Activated CD4-positive, alpha-beta T cell treated with anti-CD3 and anti-CD28 coated beads, Interleukin-2, amount 10 ng/mL, durations not matched to agents 7 days and 5 days (primary cell): ENCODE measurements at places on chromosomes 4 and X.

GRCh38 chrX:80316526-80316925 lies 103.7 kb upstream of the TENT5D start:
- H3K4me1 ChIP-seq: no peaks in the 10 kb centered on the region
- no peak overlapping the region for H3K4me3 ChIP-seq
- H3K27ac ChIP-seq: no peak overlapping the region
- DNase-seq: no peak

DNA sequence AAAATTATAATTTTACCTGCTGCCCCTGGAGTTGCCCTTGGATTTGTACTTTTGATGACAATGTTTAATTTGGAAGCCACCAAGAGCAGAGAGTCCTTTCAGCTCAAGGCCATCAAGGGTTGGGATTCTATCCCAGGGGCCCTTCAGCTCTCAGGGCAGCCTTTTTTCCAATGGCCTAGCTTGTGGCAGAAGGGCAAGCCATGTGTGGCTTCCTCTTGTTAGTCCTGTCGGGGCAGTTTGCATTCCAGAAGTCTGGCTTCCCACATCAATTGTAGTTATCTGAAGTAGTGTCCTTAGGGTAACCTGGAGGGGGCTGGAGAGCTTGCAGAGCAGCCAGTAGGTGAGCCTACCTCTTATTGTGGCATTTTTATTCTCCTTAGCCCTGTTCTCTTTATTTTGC lies 569.4 kb downstream of the TRAM1L1 start:
- H3K4me3 ChIP-seq: no peak overlapping the region
- H3K36me3 ChIP-seq: no peaks in the 10 kb centered on the region
- H3K27ac ChIP-seq: no peak overlapping the region
- DNase-seq: no peak
- no peaks in the 10 kb centered on the region for H3K4me1 ChIP-seq
- H3K27me3 ChIP-seq: no peaks in the 10 kb centered on the region

DNA sequence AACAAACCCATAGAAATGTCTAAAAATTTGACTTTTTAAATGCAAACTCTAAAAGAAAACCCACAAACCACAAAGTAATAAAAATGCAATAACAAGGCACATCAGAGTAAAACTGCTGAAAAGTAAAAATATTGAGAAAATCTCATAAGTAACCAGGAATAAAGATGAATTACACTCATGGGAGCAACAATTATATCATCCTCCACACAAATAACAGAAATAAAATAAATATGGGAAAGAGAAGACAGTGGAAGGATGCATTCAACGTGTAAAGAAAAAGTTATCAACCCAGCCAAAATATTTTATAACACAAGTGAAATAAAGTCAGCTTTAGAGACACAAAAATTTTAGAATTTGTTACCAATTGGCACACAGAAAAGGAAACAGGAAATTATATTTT lies 1420.2 kb downstream of the PCDH18 start:
- H3K27ac ChIP-seq: no peak overlapping the region
- no peak for DNase-seq
- H3K36me3 ChIP-seq: no peaks in the 10 kb centered on the region
- H3K27me3 ChIP-seq: no peaks in the 10 kb centered on the region
- no peak overlapping the region for H3K4me3 ChIP-seq
- H3K4me1 ChIP-seq: no peaks in the 10 kb centered on the region

DNA sequence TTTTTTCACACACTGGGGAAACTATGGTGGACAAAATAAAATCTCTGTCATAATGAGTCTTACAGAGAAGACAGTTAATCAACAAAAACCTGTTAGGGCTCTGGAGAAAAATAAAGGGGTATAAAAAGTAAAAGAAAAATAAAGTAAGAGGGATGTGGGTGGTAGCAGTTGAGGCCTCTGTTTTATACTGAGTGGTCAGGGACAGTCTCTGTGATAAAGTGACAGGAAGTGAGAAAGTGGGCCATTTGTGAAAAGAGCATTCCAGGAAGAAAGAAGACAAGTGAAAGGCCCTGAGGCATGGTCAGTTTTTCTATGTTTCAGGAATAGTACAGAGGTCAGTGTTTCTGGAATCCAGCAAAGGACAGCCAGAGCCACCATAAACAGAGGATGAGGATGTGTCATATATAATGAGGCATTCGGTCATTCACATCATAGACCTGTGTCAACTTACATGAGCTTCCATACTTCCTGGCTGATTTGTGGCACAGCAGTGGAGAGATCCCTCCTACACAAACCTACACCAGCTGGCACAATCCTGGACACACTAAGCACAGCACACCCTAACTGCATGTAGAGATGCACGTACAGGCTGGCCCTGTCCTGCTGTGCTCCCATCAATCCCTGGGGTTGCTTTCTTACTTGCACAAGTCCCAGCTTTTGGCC lies 64.4 kb upstream of the NAP1L5 start:
- H3K4me3 ChIP-seq: no peak overlapping the region
- H3K27me3 ChIP-seq: peaks cover 4% of the 10 kb centered on the region
- no peak for DNase-seq
- peaks cover 3% of the 10 kb centered on the region for H3K4me1 ChIP-seq
- no peak overlapping the region for H3K27ac ChIP-seq
- H3K36me3 ChIP-seq: peaks cover 15% of the 10 kb centered on the region

- no peak for DNase-seq
- peaks cover 2% of the 10 kb centered on the region for H3K27me3 ChIP-seq
- H3K4me1 ChIP-seq: no peaks in the 10 kb centered on the region
- H3K36me3 ChIP-seq: no peaks in the 10 kb centered on the region
These were observed 217.6 kb downstream of the AFAP1 start for GRCh38 chr4:7721984-7722551.

DNA sequence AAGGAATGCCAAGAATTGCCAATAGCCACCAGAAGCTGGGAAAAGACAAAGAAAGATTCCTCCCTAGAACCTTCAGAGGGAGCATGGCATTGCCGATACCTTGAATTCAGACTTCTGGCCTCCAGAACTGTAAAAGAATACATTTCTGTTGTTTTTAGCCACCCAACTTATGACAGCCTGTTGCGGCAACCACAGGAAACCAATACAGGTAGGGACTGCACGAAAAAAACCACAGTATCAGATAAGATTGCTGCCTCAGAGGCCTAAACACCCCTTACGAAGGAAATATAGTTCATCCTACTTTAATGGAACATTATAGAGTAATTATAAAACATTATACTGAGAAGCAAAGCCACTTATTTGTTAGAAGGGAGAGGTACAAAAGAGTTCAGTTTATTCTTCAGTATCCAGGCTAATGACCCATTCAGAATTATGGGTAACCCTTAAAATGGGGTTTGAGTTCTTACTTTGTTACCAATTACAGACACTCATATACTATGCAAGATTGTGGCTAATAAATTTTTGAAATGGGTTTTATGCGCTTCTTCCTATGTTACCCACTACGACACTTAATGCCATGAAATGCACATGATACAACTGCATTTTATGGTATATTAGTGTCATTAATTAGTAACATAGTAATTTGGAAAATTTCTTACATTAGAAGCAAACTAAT lies 37.4 kb upstream of the SMIM10L2A start:
- peaks cover 47% of the 10 kb centered on the region for H3K4me1 ChIP-seq
- H3K4me3 ChIP-seq: peak overlapping the region; percentile 62
- H3K27ac ChIP-seq: peak overlapping the region; percentile 97
- peaks cover 14% of the 10 kb centered on the region for H3K36me3 ChIP-seq

GRCh38 chr4:3257556-3258482 lies 8.9 kb downstream of the MSANTD1 start:
- H3K27ac ChIP-seq: no peak overlapping the region
- DNase-seq: no peak
- no peaks in the 10 kb centered on the region for H3K4me1 ChIP-seq
- no peaks in the 10 kb centered on the region for H3K27me3 ChIP-seq
- H3K4me3 ChIP-seq: no peak overlapping the region

GRCh38 chrX:69076088-69076487 lies 89.2 kb downstream of the PJA1 start:
- H3K27ac ChIP-seq: no peak overlapping the region
- H3K4me1 ChIP-seq: no peaks in the 10 kb centered on the region
- DNase-seq: no peak

DNA sequence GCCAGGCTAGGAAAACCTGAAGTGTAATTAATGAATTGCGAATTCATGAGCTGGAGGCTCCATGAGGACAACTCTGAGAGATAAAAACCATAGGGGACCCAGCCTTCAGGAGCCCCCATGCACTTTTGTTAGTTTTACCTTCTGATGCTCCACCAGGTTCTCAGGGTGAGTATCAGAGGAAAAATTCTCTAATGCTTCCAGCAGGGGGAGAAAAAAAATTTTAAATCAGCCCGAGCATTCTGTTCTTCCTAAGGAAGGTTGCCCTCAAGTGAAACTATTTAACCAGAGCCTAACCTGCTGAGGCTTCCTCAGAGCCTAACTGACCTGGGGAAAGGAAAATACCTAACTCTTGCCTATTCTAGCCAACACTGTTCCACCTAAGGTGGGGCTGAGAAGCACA lies 552.6 kb downstream of the PPARGC1A start:
- no peaks in the 10 kb centered on the region for H3K36me3 ChIP-seq
- peaks cover 25% of the 10 kb centered on the region for H3K4me1 ChIP-seq
- no peak overlapping the region for H3K4me3 ChIP-seq
- DNase-seq: no peak
- no peak overlapping the region for H3K27ac ChIP-seq

DNA sequence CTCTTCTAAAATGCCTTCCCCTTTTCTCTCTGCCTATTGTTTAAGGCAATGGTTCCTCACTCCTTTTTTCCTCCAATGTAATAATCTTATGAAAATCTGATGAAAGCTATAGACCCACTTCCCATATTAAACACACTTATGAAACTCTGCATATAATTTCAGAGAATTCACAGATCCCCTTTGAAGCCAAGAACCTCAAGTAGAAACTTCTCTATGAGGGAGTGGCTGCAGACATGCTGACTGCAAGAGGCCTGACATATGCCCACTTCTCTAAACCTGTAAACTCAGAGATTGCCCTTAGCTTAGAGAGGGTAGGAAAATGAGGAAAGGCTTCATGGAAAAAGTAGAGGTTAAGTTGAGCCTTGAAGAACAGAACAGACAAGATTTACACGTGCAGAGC lies 37.6 kb downstream of the TAB3 start:
- peak overlapping the region; percentile 22 for H3K27ac ChIP-seq
- H3K36me3 ChIP-seq: peaks cover 31% of the 10 kb centered on the region
- H3K4me1 ChIP-seq: peaks cover 5% of the 10 kb centered on the region
- no peak for DNase-seq

- DNase-seq: no peak
- H3K4me3 ChIP-seq: no peak overlapping the region
- H3K27ac ChIP-seq: no peak overlapping the region
- H3K27me3 ChIP-seq: peaks cover 3% of the 10 kb centered on the region
These were observed 39.8 kb downstream of the SPCS3 start for GRCh38 chr4:176359590-176359989.

GRCh38 chr4:27218013-27218412 lies 357.4 kb downstream of the STIM2 start:
- H3K27me3 ChIP-seq: no peaks in the 10 kb centered on the region
- H3K36me3 ChIP-seq: no peaks in the 10 kb centered on the region
- H3K4me1 ChIP-seq: no peaks in the 10 kb centered on the region

- no peak overlapping the region for H3K27ac ChIP-seq
- H3K4me3 ChIP-seq: no peak overlapping the region
- peaks cover 29% of the 10 kb centered on the region for H3K36me3 ChIP-seq
- H3K27me3 ChIP-seq: no peaks in the 10 kb centered on the region
These were observed 77.7 kb downstream of the RAP1GDS1 start for GRCh38 chr4:98338761-98339438.

DNA sequence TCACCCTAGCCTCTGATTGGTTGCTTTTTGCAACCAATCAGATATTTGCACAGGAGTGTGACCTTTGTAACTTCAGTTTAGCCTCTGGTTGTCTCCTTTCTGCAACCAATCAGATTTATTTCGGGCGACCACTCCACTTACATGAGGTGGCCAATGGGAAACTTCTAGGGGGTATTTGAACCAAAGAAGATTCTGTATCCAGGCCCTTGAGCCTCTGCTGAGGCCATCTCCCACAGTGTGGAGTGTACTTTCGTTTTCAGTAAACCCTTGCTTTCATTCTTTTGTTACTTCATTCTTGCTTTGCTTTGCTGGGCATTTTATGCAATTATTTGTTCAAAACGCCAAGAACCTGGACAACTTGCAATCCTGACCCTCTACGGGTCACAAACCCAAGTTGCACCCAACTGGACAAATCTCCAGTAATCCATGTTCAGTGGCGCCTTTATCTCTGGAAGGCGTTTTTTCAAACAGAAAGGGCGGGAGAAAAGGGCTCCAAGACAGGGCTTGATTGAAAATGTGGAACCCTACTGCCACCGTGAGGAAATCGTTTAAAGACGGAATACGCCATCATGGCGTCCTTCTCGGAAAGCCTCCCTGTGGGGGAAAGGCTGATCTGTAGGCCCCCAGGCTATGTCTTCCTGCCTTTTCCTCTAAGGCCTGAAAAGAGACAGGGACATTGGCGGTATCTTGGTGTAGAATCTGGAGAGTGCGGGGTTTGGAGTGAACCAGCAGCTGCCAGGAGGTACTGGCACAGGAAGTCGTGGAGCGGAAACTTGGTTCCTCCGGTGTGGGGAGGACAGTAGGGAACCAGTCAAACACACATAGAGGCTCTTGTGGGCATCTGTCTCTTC lies 184.6 kb downstream of the OR13H1 start:
- no peak overlapping the region for H3K4me3 ChIP-seq
- H3K4me1 ChIP-seq: no peaks in the 10 kb centered on the region
- H3K27ac ChIP-seq: no peak overlapping the region
- DNase-seq: no peak

DNA sequence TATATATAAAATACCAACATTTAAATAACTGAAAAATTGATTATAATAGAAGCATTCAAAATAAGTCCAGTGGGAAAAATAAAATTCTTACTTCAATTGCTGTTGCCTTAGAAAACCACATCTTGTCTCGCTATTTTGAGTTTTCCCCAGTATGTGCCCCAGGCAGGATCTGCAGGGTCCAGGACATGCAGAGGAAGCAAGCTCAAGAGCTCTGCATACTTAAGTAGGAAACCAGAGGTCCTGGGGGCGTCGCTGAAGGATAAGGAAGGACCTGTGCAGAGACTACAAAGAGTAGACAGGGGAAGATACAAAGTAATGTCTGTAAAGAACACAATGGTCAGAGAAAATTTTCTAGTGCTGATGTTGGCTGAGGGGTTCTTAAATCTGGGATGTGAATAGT lies 310.5 kb upstream of the EMCN start:
- peaks cover 5% of the 10 kb centered on the region for H3K4me1 ChIP-seq
- no peak for DNase-seq
- no peak overlapping the region for H3K4me3 ChIP-seq
